ENCODE measurements at places on chromosomes 11 and 22.

- H3K4me1 ChIP-seq: no peaks in the 10 kb centered on the region
- H3K27ac ChIP-seq: no peak overlapping the region
- H3K4me3 ChIP-seq: no peak overlapping the region
- DNase-seq: no peak
- H3K36me3 ChIP-seq: no peaks in the 10 kb centered on the region
Measured at GRCh38 chr11:44357711-44358110, 47.8 kb upstream of the ALX4 start.

DNA sequence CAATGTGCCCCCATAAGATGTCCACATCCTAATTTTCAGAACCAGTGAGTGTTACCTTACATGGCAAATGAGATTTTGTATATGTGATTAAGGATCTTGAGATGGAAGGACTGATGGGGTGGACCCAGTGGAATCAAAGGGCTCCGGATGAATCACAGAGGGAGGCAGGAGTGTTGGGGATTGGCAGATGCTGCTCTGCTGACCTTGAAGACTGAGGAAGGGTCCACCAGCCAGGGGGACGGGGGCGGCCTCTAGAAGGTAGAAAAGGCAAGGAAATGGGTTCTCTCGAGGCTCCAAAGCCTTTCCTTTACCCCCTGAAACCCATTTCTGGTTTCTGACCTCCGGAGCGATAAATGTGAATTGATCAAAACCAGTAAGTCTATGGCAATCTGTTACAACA lies 18.8 kb downstream of the TMEM218 start:
- H3K27ac ChIP-seq: no peak overlapping the region
- DNase-seq: no peak
- H3K4me1 ChIP-seq: peaks cover 2% of the 10 kb centered on the region
- H3K36me3 ChIP-seq: no peaks in the 10 kb centered on the region
- no peak overlapping the region for H3K4me3 ChIP-seq

DNA sequence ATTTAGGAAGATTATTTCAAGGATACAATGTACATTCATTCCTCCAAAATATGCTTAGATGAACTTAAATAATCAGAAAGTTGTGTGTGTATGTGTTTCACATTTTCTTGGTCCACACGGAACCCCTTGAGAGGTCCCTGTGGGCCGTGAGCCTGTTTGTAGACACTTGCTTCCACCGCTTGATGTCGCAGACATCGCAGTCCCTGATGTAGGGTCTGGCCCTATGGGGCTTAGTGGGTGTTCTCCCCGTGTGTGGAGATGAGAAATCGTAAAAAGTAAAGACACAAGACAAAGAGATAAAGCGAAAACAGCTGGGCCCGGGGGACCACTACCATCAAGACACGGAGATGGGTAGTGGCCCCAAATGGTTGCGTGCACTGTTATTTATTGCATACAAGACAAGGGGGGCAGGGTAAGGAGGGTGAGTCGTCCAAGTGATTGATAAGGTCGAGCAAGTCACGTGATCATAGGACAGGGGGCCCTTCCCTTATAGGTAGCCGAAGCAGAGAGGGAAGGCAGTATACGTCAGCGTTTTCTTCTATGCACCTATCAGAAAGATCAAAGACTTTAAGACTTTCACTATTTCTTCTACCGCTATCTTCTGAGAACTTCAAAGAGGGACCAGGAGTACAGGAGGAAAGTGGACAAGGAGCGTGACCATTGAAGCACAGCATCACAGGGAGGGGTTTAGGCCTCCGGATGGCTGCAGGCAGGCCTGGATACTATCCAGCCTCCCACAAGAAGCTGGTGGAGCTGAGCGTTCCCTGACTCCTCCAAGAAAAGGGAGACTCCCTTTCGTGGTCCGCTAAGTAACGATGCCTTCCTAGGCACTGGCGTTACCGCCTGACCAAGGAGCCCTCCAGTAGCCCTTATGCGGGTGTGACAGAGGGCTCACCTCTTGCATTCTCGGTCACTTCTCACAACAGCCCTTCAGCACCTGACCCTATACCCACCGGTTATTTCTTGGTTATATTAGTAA lies 1.2 kb upstream of the APOBEC3C start:
- DNase-seq: no peak
- H3K36me3 ChIP-seq: no peaks in the 10 kb centered on the region
- H3K4me1 ChIP-seq: peaks cover 3% of the 10 kb centered on the region
- H3K27me3 ChIP-seq: no peaks in the 10 kb centered on the region

GRCh38 chr11:14789879-14790484 lies 102.0 kb downstream of the CYP2R1 start:
- no peak for DNase-seq
- no peaks in the 10 kb centered on the region for H3K4me1 ChIP-seq
- H3K4me3 ChIP-seq: no peak overlapping the region
- H3K36me3 ChIP-seq: no peaks in the 10 kb centered on the region
- H3K27me3 ChIP-seq: no peaks in the 10 kb centered on the region
- no peak overlapping the region for H3K27ac ChIP-seq

DNA sequence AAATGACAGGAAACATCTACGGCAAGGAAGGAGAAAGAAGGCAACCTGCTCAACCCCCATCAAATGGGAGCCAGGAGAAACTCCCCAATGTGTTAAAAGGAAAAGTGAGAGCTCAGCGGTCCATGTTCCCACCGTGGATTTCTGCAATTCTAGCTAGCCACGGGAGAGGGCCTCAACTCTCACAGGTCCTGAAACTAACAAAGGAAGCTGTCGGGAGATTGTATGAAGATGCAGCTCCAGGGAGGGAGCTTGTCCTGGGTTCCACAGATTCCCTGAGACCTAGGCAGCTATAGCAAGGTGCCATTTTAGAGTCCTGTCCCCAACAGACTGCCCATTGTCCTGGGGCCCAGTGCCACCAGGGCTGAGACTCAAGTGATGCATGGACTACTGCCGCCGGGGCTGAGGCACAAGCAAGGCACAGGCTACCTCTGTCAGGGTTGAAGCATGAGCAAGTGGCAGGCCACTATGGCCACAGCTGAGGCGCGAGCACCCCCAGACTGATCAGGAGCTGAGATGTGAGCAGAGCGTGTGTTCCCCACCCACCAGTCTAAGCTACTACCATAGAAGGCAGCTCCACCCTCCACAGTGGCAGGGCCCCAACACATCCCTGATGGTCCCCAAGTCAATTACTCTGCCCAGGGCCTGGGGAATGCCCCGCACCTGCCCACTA lies 31.3 kb downstream of the RSF1 start:
- H3K27ac ChIP-seq: no peak overlapping the region
- no peaks in the 10 kb centered on the region for H3K27me3 ChIP-seq
- no peak overlapping the region for H3K4me3 ChIP-seq
- no peak for DNase-seq
- peaks cover 6% of the 10 kb centered on the region for H3K4me1 ChIP-seq
- H3K36me3 ChIP-seq: peaks cover 3% of the 10 kb centered on the region

DNA sequence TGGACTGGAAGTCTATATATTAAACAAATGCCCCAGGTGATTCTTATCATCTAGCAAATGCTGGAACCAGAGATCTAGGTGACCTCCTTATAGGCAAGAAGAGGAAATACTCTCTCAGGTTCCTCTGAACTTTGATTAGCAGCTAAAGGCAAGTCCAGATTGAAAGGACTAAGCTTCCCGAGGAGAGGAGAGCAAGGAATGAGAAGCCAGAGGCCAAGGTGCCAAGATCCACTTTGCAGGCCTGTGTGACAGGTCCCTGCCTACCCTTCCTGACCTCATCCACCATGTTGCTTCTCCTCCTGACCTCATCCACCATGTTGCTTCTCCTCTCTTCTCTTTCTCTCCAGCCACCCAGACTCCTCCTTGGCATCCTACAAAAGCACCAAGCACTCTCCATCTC lies 173.2 kb downstream of the LARGE1 start:
- H3K27ac ChIP-seq: no peak overlapping the region
- peaks cover 2% of the 10 kb centered on the region for H3K4me1 ChIP-seq
- no peak overlapping the region for H3K4me3 ChIP-seq
- no peak for DNase-seq

- no peak overlapping the region for H3K27ac ChIP-seq
- no peak overlapping the region for H3K4me3 ChIP-seq
- H3K36me3 ChIP-seq: no peaks in the 10 kb centered on the region
- DNase-seq: no peak
- H3K27me3 ChIP-seq: no peaks in the 10 kb centered on the region
Measured at GRCh38 chr22:32079130-32080089, 36.3 kb downstream of the SLC5A1 start.

DNA sequence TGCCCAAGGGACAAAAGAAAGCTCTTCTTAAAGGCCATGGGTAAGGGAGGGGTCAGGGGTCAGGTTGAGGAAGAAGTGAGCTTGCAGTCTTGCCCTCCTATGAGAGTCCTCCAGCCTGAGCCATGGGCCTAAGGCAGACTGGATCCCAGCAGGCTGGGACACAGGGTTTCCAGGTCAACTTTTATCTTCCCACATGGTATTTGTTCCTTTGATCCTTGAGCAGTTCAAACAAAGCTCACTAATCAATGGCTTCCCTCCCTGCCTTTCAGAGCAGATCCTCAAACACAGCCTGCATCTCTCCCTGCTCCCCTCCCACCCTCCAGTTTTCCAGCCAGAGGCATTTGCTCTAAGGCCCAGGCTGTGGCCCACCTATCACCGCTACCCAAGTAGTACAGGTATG lies 589.3 kb downstream of the INSC start:
- H3K4me1 ChIP-seq: no peaks in the 10 kb centered on the region
- H3K27me3 ChIP-seq: no peaks in the 10 kb centered on the region
- H3K27ac ChIP-seq: no peak overlapping the region
- no peaks in the 10 kb centered on the region for H3K36me3 ChIP-seq

- no peaks in the 10 kb centered on the region for H3K36me3 ChIP-seq
- H3K27ac ChIP-seq: no peak overlapping the region
- DNase-seq: no peak
- H3K27me3 ChIP-seq: peaks cover 11% of the 10 kb centered on the region
- H3K4me1 ChIP-seq: peaks cover 4% of the 10 kb centered on the region
Measured at GRCh38 chr11:65897020-65897471, 3.1 kb downstream of the FOSL1 start.

DNA sequence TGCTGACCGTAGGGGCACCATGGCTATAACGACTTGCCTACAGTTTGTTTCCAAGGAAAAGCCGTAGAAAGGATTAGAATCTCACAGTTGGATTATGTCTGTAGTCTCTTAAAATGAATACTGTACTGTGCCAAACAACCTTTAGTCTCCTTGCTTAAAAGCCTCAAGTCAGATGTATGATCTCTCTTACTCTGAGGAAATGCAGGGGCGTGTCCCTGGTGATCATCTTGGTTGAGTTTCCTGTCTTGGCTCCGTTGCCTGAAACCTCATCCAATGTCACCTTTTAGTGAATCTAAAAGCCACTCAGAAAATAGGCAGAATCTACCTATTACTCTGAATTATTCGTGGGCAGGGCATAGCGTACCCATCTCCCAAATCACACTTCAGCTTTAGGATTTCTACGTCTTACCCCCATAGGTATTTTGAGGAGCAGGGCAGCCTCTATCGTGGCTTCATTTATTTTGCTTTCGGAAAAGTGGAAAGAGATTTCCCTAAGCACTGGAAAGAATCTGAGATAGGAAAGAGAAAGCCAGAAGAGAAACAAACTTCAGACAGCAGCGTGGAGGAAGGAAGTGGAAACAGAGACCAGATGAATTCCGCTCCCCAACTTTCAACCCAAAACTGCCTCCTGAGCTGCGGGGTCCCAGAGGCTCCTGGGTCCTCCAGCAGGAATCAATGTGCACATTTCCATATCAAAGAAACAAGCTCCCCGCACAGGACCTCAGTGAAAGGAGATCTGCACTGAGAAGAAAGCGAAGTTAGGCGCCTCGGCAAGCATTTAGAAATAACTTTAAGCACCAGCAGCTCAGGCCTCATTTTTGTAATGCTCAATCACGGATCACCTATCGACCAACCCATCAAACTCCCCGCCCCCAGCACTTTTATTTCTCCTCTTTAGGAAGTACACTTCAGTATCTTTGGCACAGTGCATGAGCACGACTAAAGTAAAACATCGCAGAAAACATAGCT lies 245.8 kb downstream of the ETS1 start:
- H3K4me3 ChIP-seq: no peak overlapping the region
- H3K4me1 ChIP-seq: peaks cover 4% of the 10 kb centered on the region
- no peak overlapping the region for H3K27ac ChIP-seq
- no peak for DNase-seq

GRCh38 chr22:25068707-25069106 lies 116.2 kb downstream of the KIAA1671 start:
- peaks cover 1% of the 10 kb centered on the region for H3K4me1 ChIP-seq
- DNase-seq: no peak
- no peak overlapping the region for H3K4me3 ChIP-seq
- H3K36me3 ChIP-seq: no peaks in the 10 kb centered on the region
- H3K27ac ChIP-seq: no peak overlapping the region
- H3K27me3 ChIP-seq: no peaks in the 10 kb centered on the region

DNA sequence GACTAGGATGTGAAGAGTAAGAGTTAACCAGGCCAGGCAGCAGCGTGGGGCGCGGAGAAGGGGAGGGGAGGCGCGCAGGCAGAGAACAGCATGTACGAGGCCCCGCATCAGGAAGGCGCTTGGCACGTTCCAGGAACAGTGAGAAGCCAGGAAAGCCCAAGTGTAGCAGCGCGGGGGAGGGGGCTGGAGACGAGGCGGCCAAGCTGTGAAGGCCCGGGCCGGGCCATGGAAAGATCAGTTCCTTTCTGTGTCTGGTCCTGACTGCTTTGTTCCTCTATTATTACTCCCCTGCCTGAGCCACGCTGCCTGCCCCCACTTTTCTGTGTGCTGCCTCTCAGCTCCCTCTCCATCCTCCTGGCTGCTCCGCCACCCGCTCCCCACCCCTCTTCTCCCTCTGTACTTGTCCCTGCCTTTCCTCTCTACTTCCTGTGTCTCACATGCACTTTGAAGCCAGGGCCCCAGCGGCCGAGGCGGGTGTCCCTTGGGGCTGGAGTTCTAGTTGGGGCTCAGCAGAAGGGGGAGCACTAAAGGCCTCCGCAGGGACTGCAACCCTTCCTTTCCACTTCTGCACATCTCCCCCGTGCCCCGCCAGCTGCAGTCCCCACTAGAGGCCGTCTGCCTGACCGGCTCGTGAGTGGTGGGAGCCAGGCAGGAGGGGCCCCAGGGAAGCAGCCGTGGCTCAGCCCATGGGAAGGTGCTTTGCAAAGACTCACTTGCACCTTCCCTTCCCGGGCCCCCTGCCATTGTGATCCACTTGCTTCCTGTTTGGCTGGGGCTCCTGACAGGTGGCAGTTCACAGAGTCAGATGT lies 63.7 kb downstream of the PRDM11 start:
- no peak overlapping the region for H3K4me3 ChIP-seq
- peaks cover 5% of the 10 kb centered on the region for H3K4me1 ChIP-seq
- H3K36me3 ChIP-seq: no peaks in the 10 kb centered on the region
